NAMALWA (cell line): ENCODE measurements at places on chromosomes 12 and 14.
A peak's percentile ranks its signal among the peaks of the same experiment; 100 is the strongest.

GRCh38 chr12:49332891-49333371, 4.1 kb downstream of the C1QL4 start:
- DNase-seq, result no peak

DNA sequence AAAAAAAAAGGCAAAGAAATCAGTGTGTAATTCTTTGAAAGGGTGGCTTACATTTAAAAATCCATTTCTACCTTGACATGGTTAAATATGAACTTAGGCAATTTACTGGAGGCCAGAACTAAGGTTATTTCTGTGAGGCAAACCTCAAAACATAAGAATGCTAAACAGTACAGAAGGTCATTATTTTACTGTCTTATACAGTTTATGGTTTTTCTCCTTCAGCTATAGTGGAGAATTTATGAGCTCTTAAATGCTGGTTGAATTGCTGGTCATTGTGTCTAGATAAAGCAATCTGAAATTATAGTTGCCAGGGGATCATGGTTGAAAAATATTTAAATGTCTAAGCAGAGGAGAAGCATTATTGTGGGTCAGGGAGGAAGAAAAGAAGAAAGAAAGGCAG, 70.5 kb downstream of the TRIM9 start:
- no peak for DNase-seq

- DNase-seq, result peak; percentile 45
Measured at GRCh38 chr12:80837342-80837978, 100.3 kb downstream of the LIN7A start.

DNA sequence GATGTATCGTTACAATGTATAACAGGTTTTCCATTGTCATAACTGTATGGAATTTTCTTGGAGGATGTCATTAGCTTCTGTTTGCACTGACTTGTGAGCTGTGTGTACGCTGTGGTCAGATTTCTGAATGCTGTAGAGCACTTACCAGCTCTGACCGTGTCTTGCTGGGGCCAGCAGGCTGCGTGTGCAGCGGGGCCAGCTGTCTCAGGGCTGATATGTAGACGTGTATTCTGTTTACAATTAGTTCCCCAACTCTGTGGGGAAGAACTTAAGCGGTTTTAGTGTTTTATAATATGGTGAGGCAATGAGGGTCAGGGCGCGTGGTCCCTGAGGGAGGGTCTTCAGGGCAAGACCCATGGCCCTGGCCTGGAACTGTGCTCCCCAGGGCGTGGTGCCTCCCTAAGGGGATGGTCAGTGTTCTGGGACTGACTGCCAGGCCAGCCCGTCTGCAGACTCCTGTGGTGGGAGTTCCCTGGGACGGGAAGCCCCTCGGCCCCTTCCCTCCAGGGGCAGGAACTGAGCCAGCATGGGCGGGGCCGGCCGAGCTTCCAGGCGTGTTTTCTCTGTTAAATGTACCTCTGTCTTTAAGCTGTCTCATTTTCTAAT, 18.7 kb downstream of the XRCC3 start:
- DNase-seq, result no peak

GRCh38 chr12:132218527-132218875, 74.2 kb downstream of the NOC4L start:
- no peak for DNase-seq

DNA sequence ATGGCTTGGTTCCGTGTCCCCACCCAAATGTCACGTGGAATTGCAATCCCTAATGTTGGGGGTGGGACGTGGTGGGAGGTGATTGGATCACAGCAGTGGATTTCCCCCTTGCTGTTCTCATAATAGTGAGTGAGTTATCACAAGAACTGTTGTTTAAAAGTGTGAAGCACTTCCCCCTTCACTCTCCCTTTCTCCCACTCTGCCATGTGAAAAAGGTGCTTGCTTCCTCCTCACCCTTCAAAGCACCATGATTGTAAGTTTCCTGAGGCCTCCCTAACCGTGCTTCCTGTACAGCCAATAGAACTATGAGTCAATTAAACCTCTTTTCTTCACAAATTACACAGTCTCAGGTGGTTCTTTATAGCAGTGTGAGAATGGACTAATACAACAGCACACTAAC, 5.3 kb upstream of the CEP128 start:
- no peak for DNase-seq

GRCh38 chr12:47742253-47742825, 16.3 kb downstream of the RAPGEF3 start:
- DNase-seq, result peak; percentile 74

GRCh38 chr12:29299633-29300032, 81.3 kb downstream of the ERGIC2 start:
- no peak for DNase-seq

GRCh38 chr12:79560225-79560889, 130.4 kb downstream of the PAWR start:
- no peak for DNase-seq

- DNase-seq, result no peak
Measured at GRCh38 chr12:122088179-122088810, 9.7 kb downstream of the MLXIP start.

GRCh38 chr12:65466911-65467310, 188.4 kb downstream of the MSRB3 start:
- no peak for DNase-seq

- no peak for DNase-seq
Measured at GRCh38 chr14:101483829-101484228, 77.5 kb upstream of the DIO3 start.

DNA sequence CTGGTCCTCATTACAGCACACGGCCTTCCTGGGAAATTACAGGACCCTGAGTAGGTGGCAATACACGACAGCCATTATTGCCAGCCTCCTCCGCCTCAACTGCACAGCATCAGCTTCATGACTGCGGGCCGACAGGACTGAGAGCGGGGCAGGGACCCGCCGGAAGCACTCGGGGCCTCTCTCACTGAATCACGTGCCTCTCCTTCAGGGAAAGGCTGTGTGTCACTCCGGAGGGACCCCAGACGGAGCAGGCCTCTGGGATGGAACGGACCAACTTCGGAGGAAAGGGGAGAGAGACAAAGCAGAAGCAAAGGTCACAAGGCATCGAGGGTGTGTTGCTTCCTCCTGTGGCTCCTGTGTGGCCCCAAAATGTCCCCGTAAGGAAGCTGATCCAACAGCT, 90.0 kb downstream of the RNF34 start:
- no peak for DNase-seq

GRCh38 chr14:22417914-22418313, 171.1 kb downstream of the DAD1 start:
- peak; percentile 19 for DNase-seq

DNA sequence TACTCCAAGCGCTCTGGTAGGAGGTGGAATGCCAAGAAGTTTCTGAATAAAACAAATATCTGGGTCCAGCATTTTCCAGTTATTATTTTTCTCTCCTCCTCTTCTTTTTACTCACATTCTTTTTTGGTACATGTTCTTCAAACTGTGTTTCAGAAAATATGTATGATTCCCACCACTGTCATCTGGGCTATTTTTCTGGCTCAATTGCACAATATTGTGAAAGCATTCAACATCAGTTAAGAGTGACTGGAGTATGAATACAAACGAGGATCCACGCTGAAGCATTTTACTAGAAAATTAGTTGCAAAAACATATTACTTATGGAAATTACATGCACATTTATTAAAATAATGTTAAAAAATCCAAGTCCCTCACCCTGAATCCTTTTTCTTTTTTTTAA, 61.5 kb downstream of the KCNMB4 start:
- no peak for DNase-seq

DNA sequence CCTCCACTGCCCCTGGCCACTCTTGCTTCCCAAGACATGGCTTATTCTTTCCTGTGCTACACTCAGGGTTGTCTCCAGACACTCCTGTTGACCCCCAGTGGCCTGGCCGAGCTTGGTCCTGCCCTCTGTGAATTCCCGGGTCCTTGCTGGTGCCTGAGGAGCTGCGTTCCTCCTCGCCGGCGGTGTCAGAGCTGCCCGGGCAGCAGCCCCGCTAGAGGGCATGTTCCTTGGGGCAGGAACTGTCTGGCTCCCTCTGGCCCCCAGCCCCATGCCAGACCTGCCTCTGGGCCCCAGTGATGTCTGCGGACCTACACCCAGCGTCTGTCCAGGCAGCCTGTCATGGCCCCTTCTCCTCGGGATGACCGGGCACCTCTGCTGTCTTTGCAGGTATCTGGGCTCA, 68.4 kb downstream of the AACS start:
- DNase-seq, result no peak

- no peak for DNase-seq
Measured at GRCh38 chr12:29283969-29284700, 96.8 kb downstream of the ERGIC2 start.

DNA sequence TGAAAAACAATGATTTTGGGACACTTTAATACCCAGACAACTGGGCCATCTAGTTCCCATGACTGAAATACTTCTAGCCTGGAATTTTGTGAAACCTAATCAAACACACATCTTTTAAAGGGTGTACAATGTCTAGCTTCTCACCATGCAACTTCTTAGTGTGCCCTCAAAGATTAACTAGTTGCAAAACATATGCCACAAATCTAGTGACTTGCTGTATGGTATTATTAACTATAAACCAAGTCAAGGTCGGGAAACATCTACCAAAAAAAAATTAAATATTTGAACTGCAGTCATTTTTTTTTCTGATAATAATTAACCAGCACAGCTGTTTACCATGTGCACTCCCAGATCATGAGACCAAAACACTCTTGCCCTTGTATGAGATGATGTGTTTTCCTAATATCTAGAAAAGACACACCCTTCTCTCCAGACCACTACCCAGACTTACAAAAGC, 171.8 kb upstream of the FOXN3 start:
- DNase-seq, result no peak

GRCh38 chr14:93729993-93730392, 58.3 kb downstream of the PRIMA1 start:
- no peak for DNase-seq

GRCh38 chr12:124278389-124279101, 16.3 kb upstream of the RFLNA start:
- no peak for DNase-seq
